ENCODE measurements at places on chromosomes 2 and 18.

- peak; percentile 12 for DNase-seq
Measured at GRCh38 chr18:40413160-40413559, 1541.9 kb upstream of the PIK3C3 start.

GRCh38 chr2:138327967-138328366, 173.6 kb upstream of the SPOPL start:
- DNase-seq, result no peak

GRCh38 chr18:64037812-64038414, 68.0 kb downstream of the SERPINB8 start:
- DNase-seq, result peak; percentile 12

DNA sequence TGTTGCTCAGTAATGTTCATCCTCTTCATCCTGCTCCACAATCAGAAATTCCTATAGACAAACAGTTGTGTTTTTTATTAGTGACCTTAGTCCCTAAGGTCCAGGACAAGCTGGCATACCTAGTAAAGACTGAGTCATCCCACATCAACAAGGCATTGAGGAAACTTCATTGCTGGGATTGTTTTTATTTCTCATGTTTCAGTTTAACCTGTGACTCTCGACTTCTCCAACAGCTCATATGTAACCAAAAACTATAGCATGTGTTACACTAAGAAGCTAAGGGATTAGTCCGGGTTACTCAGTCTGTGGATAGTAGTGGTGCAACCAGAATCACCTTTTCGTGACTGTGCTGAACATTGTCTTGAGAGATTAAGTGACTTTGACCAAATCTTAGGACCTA, 292.1 kb downstream of the RDH14 start:
- no peak for DNase-seq

GRCh38 chr18:31596081-31596872, 4.6 kb downstream of the TTR start:
- DNase-seq, result no peak

DNA sequence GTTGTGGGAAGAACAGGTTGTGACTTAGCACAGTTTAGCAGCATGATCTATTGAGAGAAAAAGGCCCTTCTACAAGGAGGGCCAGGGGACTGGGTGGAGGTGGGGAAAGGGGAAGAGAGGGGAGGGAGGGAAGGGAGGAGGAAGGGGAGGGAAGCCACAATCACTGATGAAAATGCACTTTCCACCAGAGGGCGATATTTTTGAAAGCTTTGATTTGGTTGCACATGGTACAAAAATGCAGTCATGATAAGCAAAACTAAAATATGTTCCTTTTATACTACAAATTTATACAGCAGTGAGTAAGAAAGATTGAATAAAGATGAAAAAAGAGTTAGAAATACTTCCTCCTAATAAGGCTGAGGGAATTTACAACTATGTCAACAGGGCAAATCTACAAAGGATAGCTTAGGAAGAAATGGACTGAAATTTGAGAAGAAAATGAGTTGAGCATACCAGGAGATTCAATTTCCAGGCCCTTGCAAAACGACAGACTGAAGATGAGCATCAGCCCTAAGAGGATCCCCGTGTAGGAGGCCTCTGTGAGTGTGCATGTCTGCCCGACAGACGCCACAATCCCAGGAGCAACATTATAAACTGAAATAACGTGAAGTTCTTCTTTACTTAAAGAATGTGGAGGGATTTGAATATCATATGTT, 17.2 kb downstream of the SH3YL1 start:
- peak; percentile 76 for DNase-seq

DNA sequence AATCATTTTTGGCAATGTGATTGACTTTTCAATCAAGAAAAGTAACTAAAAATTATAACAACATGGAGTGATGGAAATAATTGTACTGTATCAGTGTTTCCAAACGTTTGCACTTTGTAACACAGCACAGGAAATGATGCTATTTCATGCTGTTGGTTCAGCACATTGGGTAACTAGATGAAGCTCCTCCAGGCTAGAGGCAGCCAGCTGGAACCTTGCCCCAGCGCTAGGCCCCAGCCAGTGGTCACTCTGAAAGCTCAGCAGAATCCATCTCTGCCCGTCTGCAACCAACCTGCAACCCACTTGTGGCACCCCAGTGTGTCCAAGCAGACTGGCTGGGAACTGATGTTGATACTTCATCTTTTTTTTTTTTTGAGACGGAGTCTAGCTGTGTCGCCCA, 15.3 kb downstream of the UNC50 start:
- DNase-seq, result no peak

DNA sequence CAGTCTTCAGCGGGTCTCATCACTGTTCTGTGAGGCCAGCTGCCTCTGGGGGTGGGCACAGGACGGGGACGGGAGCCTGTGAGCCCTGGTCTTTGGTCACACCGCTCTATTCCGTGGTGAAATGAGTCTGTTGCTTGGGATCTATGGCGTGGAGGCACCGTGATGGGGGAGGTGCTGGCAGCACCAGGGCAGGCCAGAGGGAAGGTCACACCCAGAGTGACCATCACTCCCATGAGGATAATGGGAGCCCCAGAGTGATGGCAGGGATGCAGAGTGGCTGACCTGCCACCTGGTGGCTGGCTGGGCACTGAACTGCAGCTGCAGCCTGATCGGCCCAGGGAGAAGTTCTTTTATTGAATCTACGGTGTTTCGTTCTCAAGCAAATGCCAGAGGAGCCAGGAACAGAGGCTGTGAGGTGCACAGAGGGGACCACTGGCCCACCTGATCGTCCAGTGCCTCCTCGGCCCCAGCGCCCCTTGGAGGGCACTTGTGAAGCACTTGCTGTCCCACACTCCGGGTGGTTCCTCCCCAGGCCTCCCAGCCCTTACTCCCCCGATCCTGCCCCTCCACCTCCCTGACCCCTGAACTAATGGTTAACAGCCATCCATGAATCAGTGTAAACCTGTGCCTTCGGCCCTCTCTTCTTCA, 17.9 kb downstream of the KCNIP3 start:
- DNase-seq, result peak; percentile 19

- DNase-seq, result no peak
Measured at GRCh38 chr2:231348704-231349373, 46.7 kb upstream of the B3GNT7 start.

DNA sequence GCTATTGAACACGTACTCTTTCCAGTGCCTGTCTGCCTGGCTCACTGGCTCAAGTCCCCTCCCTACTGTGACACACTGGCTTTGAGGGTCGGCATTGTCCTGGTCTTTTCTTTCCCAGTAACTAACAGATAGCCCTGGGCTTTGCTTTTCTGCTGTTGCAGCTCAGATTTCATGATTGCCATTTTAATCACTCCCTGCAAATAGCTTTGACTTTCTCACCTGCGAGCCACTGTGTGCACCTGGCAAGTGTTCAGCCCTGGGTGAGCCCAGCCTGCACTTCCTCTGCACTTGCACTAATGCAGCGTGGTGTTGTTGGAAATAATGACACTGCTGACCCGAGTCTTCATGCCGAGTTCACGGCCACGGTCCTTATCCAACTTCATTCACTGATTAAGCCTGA, 52.9 kb downstream of the DCDC2C start:
- DNase-seq, result no peak

DNA sequence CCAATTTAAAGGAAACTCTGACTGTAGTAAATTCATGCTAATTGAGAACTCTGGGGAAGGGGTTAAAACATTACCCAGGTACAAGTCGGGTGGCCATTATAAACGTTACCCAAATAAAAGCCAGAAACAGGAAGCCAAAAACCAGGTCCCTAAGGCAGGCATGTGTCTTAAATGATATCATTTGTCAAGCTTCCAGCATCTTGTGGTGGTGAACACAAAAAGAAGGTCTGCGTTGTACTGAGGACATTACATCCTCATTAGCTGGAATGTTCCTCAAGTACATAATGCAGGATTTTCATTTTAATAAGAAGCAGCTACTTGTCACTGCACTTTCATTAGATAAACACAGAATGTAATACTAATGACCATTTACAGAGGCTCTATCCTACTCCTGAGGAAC, 10.9 kb downstream of the PTGR3 start:
- DNase-seq, result peak; percentile 21

GRCh38 chr2:104856973-104857261, 3.0 kb downstream of the POU3F3 start:
- no peak for DNase-seq

DNA sequence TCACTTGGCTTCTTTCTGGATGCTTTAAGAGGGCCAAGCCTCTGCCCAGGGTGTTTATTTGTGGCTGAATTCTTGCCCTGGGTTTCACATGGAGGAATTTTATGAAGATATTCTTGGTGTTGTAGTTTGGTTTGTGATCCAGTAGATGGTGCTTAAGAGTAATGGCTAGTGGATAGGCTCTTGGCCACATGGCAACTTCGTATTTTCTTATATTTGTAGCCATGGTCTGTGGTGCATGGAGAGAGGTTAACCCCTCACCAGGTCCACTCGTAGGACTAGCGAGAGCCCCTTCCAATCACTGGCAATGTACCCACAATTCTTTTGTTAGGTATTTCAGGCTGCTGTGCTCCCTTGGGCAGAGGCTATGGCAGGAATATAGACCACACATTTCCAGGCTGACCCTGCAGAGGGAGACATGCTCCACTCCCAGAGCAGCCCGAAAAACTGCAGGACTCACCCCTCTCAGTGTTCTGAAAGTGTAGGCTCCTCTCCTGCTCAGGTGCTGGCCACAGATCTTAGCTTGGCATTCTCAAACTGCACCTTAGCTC, 582.1 kb upstream of the SETBP1 start:
- peak; percentile 51 for DNase-seq

DNA sequence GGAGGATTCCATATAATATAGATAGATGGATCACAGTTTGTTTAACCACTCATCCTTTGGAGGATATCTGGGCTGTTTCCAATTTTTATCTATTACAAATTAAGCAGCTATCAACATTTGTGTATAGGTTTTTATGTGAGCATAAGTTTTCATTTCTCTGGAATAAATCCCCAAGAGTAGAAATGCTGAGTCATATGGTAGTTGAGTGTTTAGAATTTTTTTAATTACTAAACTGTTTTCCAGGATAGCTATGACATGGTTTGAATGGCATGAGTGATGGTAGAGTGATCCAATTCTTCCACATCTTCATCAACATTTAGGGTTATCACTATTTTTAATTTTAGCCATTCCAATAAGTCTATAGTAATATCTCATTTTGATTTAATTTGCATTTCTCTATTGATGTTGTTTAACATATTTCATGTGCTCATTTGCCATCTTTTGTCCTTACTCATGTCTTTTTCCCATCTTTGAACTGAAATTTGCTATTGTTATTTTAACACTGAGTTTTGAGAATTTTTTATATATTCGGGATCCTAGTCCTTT, 31.4 kb downstream of the ABCB11 start:
- DNase-seq, result peak; percentile 43

DNA sequence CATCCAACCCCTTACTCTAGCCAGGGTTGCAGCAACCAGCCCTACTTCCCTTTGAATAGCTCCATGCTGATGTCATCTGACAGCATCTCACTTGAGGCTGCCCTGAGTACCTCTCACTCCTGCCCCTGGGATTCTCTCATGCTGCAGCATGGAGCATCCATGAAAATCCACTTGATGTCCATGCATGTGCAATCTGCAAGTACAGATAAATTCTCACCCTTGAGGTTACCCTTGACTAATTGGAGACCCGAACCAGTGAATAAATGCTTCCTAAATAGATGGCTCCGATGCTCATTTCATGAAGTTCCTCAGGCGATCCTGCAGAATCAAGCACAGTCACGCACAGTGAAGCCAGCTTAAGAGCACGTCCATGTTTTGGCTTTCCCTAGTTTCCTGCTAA, 298.3 kb downstream of the RBM43 start:
- no peak for DNase-seq

DNA sequence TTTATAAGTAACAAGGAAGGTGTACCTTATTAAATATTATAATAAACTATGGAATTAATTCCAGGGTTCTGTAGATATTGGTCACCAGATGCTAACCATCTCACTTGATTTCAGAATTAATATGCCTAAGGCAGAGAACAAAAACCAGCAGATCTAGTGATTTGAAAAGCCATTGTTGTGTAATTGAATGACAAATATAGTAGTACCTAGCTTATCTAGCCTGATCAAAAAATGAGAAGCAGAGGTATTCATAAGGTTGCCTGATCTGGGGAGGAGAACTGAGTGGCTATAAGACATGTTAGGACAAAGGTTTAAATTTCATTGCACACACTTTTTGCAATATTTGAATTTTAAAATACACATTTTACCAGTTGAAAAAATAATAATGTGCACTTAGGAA, 132.0 kb upstream of the UBE2E3 start:
- DNase-seq, result no peak

DNA sequence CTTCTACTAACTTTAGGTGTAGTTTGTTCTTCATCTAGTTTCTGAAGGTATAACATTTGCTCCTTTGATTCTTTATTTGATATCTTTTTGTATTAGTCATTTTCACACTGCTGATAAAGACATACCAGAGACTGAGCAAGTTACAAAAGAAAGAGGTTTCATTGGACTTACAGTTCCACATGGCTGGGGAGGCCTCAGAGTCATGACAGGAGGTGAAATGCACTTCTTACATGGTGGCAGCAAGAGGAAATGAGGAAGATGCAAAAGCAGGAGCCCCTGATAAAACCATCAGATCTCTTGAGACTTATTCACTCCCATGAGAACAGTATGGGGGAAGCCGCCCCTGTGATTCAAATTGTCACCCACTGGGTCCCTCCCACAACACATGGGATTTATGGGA, 544.4 kb upstream of the DSEL start:
- DNase-seq, result no peak

DNA sequence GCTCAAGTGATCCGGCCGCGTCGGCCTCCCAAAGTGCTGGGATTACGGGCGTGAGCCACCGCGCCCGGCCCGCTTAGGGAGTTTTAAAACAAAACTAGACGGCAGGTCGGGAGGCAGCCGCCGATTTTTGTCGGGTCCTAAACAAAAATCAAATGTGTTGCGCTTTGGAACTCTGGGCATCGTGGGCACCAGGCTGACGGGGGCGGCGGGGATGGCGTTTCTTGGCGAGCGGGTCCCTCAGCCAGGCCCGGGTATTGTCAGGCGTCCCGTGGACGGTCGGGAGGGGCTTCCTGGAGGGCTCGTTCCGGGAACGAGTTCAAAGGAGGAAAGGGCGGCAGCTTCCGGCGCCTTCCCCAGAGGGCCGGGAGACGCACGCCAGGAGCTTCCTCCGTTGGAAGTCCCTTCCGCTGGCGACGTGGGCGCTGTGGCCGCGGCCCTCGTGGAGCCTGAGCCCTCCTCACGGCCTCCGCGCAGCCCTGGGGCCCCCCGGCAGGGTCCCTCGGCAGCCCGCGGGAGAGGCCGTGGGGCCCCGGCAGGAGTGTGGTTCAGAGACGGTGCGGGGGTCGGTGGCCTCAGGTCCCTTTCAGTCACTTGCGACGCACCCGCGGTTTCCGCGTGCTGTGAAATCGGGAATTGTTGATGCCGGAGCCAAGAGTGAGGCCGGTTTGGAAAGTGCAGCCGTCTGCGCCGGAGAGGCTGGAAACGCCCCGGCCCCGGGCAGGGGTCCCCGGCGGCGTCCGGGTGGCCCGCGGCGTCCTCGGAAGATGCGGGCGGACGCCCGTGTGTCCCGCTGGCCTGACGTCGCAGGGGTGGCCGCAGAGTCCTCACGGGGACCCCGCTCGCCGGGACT, 59.3 kb downstream of the EMILIN2 start:
- DNase-seq, result peak; percentile 69
